ENCODE measurements at places on chromosomes 4 and X.

DNA sequence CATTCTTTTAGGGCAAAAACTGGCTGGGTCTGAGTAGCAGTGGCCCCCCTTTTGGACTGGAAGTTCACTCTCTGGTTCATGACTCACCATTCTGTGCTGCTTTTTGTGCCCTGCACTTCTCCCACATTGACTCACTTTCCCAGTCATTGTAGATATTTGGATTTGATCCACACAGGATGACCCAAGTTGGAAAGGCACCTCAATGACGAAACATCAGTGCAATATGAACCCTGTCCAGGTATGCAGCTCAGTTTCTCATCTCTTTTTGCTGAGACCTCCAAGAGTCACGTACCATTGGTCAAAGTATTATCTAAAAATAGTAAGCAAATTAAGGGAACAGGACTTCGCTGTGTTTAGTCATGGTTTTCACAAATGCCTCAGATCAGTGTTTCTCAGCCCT is 92.7 kb downstream of the CBLL2 start:
- no peak for DNase-seq

DNA sequence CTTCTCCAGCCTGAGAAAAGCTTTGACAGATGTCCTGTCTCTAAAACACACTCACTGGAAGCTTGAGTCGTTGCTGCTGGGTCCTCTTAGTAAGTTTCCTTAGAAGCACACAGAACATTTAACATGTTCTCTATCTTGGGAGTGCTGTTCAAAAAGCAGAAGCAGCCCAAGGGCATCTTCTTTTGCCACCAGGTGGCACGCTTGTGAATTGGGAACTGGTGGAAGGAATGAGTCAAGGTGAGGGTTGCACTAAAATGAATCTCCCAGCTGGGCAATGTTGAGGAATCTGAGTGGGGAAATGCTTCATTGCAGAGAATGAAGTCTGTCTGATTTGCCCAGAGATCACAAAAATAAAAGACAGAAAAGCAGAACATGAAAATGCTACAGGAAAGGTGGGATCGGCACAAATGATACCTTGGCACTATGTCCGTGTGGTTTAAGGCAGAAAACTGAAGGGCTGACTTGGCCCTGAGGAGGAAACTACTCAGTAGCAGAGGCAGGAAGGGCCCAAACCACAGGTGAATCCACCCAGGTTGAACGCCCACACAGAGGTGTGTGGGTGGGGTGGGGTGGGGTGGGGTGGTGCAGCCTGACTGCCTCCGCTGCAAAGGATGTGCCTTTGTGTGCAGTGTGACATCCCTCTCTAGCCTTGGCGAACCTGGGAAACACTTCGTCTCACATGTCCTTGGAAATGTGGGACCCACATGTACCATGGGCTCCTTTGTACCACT is 26.0 kb downstream of the KIT start:
- DNase-seq: no peak

GRCh38 chr4:104491481-104492182 is 3.1 kb downstream of the CXXC4 start:
- no peak for DNase-seq

DNA sequence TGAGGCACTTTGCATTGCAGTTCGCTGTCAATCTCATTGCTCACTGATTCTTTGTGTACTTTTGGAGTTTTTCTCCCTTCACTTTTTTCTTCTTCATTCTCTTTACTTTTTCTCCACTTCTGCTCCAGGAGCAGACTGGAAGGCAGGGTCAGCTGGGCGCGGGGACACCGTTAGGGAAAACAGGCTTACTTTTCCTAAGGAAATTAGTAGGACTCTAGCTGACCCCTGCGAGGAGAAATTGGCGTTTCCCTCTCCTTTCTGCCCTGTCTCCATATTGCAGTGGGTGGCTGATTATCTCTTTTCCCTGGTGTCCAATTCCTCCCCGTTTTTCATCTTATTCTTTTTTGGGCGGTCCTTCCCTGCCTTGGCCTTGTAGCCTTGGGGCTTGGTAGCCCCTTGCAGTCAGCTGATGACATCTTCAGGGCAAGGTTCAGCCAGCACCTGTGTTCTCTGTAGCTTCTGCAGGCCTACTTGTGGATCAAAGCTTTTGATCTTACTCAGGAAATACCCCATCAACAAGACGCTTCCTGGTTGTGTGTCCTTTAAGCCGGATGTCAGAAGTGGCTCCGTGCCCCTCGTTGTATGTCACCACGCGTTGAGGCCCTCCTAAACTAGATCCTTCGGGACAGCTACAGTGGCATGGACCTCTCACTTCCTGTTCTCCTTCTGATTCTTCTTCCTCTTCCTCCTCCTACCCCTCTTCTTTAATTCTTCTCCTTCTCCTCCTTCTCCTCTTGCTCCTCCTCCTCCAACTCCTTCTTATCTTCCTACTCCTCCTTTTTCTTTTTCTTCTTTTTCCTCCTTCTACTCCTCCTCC is 36.1 kb downstream of the NBDY start:
- DNase-seq: no peak

- no peak for DNase-seq
Observed at GRCh38 chrX:102849396-102849795, 87.7 kb upstream of the RAB40AL start.

- no peak for DNase-seq
Observed at GRCh38 chrX:140165849-140166248, 200.5 kb upstream of the CXorf66 start.

DNA sequence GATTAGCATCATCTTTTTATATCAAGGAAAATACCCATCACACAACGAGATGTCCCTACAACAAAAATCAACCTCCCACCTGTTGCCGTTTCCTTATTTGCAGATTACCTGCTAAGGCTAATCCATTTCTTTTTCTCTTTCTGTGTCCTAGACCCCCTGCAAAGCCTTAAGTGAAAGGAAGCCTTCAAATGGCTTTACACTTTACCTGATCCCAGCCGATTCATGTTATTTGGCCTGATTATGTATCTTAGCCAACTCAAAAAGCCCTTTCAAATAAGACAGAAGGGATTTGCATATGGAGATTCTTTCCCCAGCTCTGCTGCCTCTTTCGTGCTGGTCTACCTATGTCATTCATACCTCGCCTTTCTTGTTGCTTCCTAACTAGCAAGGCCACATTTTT is 14.4 kb downstream of the ABCG2 start:
- DNase-seq: no peak

DNA sequence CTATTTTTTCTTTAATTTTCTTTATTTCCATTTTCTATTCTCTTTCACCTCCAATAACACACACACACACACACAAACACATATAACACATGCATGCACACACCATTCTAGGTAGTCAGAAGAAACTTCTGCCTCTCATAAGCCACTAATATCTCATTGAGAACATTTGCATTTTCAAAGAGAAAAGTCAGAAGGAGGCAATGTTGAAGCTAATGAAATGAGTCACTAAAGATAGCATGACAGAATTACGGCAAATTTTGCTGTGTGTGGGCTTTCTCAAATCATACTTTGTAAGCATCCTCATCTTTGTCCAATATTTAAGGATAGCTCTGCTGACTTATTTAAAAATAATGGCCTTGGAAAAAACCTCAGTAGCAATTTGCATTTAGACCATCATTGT is 291.3 kb downstream of the GUCY2F start:
- no peak for DNase-seq

DNA sequence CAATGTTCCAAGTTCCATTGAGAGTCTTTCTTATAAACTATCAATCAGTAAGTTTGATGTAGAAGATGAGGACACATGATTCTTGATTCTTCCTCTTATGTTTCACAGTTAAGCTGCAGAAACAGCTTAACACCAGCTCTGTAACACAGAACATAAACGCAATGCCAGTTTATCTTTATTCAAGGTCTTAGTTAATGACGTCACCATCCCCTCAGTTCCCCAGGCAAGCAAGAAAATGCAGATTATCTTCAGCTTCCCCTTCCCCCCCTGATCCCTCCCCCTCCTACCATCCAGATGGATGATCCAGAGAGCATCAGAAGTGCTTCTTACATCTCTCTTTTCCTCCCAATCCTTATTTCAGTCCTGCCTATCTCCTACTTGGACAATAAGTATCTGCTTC is 4.4 kb upstream of the SH3RF1 start:
- no peak for DNase-seq

- no peak for DNase-seq
Observed at GRCh38 chr4:28354880-28355656, 1494.4 kb downstream of the STIM2 start.

GRCh38 chrX:125646195-125646594 is 326.5 kb downstream of the TEX13C start:
- no peak for DNase-seq

- no peak for DNase-seq
Observed at GRCh38 chrX:10198254-10198653, 41.5 kb downstream of the CLCN4 start.

DNA sequence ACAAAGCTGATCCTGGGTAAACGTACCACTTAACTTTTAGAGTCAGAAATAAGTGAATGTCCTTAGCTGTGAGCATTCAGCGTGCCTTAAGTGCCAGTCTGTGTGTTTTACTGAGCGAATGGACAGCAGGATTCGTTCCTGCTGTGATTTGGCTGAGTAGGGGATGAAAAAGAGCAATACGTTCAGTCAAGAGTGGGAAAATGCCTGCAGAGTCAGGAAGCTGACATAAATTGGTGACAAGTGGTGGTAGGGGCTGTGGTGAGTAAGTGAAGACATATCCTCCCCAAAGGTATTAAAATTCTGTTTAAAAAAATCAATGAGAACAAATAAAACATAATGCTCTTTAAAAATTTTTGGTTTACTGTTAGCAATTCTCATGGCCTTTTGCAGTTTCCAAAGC is 56.6 kb upstream of the TNIP3 start:
- no peak for DNase-seq

DNA sequence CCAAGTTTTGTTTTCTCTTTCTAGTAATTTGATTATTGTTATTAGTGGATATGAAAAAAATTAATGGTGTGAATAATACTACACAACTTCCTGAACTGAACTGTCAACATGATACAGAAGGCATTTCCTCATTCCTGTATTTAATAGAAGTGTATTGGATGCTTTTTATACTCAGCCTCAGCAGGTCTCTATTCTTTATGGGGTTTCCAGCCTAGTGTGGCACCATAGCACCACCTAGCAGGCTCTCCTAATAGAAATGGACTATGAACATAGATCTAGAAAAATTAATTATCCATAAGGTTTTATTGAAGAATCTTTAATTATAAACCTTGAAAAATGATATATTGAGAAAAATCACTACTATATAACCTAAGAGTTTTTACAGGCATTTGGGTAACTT is 52.4 kb downstream of the GLRB start:
- no peak for DNase-seq

- no peak for DNase-seq
Observed at GRCh38 chrX:132718431-132718958, 229.7 kb upstream of the MBNL3 start.

DNA sequence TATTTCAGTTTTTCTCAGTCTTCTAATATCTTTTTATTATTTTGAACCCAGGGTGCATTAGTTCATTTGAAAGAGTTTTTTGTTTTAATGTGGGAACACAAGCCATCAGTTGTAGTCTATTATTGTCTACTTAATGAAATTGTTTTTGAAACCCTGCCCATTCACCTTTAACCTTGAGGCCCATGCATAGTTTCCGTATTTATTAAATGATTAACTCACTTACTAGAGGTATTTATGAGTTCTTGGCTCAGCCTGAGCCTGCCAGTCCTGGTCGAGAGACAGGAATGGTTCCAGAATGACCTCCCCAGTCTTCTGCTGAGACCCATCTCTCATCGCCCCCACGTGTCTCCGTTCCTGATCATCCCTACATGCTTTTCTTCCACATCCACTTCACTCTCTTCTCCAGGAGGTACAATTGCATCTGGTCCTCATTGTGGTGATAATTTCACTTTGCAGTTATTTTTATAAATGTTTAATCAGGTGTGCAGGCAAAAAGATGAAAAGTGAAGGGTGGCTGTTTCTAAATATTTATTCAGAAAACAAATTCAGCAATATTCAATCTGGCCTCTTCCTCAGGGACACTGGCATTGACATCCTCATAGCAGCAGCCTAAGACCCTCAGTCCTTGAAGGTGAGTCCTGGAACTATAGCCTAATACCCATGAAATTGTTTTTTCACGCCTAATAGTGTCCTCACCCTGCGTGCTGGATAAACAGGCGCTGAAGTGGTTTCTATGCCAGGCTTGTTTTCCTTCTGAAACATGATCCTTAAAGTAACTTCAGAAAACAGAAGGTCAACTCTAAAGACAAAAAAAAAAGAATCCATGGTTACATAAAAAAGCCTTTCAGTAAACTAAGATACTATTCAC is 112.8 kb downstream of the KDR start:
- DNase-seq: no peak

GRCh38 chr4:20612313-20612712 is 87.9 kb upstream of the PACRGL start:
- no peak for DNase-seq

DNA sequence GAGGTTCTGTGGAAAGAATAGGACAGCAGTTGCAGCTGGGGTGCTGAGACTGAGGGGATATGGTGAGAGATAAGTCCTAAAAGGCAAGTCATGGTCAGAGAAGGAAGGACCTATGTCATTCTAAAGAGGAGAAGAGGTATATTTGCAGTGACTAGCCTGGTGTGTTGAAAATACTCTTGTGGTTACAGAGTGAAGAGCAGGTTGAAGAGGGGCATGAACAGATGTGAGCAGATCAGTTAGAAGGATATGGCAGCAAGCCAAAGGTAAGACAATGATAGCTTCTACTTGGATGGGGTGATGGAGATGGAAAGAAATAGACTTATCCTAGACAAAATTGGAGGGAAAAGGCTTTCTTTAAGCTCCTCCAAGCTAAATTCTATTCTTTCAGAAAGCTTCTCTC is 469.8 kb upstream of the CPEB2 start:
- DNase-seq: no peak

- no peak for DNase-seq
Observed at GRCh38 chr4:153293742-153294057, 50.8 kb upstream of the MND1 start.

DNA sequence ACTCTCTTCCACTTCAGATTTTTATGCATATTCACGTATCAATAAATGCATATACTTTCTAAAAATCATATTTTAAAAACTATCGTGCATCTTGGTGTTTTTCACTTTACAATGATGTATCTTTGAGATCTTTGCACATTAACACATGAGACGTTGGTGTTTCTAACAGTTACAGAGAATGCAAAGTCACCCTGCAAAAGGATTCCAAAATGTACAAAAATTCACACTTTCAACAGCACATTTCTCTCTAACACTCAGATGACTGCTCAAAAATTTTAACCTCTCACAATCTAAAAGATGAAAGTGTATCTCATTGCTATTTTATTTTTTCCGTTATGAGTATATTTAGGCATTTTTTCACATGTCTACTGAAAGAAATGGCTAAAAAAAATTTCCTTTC is 38.9 kb downstream of the ELOVL6 start:
- DNase-seq: no peak

GRCh38 chr4:95181243-95181995 is 367.4 kb downstream of the UNC5C start:
- DNase-seq: no peak

Measured in stimulated activated CD8-positive, alpha-beta memory T cell treated with anti-CD3 and anti-CD28 coated beads, Interleukin-15, amount 100 ng/mL, for 24 hours (primary cell).